Stimulated activated CD4-positive, alpha-beta T cell treated with anti-CD3 and anti-CD28 coated beads, Interleukin-15, amount 100 ng/mL, for 24 hours (primary cell): ENCODE measurements at places on chromosomes 5 and 9.

DNA sequence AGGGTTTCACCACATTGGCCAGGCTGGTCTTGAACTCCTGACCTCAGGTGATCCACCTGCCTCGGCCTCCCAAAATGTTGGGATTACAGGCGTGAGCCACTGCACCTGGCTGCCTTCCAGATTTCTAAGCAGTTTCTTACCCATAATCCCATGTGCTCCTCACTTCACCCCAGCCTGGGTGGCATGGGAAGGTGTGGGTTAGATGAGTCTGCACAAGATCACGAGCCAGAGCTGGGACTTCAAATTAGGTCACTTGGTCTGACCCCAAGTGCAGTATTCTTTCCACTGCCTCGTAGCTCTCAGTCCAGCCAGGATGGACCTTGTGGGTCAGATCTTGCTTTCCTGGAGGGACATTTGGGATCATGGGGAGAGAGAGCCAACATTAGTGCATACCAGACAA lies 37.5 kb upstream of the STRBP start:
- DNase-seq: no peak

GRCh38 chr9:130332384-130332926 lies 66.9 kb downstream of the HMCN2 start:
- DNase-seq: no peak

DNA sequence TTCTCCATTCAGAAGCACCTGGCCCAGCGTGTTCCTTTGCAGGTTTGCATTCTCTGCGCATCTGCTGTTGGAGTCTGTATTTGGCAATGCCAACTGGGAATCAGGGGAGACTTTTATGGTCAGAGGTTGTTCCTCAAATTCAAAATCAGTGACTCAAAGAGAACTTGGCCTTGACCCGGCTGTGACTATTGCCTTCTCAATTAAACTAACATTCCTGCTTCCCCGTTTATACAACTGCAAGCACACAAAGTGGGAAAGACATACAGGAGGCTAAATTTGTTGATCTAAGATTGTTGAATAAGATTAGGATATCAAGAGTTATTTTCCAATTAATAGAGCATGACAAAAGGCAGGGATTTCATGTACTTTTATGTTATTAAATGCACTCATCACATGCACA lies 402.4 kb upstream of the IRX2 start:
- no peak for DNase-seq

DNA sequence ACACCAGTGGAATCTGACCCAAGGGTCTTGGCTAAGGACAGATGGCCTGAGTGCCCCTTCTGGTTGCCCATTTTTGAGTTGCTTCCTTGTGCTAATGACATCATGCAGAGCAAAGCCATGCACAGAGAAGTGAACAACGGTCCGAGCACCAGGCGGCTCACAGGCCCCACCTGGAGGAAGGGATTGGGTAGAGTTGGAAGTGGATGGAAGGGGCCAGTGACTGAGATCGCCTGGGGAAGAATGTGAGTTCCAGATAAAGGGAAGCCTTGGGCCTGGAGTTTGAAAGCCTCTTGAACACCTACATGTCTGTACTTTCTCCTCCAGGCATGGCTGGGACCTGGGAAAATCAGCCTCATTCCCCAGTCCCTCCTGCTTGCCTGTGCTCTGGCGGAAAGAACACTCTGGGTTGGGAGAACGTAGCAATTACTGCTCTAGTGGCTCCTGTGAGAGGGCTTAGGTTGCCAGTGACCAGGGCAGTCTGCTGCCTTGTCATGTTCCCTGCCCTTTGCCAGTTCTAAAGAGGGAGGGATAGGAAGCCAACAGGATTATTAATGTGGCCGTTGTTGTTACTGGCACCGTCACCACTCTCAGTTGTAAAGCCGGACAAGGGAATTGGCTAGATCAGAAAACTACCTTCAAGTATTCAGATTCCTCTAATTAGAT lies 62.5 kb upstream of the PTPN3 start:
- no peak for DNase-seq

- DNase-seq: no peak
These were observed 591.7 kb upstream of the PTPRD start for GRCh38 chr9:11204521-11204920.

DNA sequence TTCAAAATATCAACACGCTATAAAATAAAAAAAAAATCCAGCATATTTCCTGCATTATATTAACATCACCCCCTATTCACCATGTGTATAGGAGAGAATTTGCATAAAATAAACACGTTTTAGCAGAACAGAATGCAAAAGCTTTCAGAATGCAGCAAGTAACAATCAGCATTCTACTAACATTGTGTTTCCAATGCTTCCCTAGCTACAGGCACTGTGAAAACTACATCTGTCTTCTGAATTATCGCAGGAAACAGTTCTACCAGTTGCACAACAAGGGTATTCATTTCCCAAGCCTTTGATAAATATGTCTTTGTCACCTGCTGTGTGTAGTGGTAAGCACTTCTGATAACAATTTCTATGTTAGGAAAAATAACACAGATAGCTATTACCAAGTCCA lies 1015.8 kb downstream of the CDH18 start:
- no peak for DNase-seq

DNA sequence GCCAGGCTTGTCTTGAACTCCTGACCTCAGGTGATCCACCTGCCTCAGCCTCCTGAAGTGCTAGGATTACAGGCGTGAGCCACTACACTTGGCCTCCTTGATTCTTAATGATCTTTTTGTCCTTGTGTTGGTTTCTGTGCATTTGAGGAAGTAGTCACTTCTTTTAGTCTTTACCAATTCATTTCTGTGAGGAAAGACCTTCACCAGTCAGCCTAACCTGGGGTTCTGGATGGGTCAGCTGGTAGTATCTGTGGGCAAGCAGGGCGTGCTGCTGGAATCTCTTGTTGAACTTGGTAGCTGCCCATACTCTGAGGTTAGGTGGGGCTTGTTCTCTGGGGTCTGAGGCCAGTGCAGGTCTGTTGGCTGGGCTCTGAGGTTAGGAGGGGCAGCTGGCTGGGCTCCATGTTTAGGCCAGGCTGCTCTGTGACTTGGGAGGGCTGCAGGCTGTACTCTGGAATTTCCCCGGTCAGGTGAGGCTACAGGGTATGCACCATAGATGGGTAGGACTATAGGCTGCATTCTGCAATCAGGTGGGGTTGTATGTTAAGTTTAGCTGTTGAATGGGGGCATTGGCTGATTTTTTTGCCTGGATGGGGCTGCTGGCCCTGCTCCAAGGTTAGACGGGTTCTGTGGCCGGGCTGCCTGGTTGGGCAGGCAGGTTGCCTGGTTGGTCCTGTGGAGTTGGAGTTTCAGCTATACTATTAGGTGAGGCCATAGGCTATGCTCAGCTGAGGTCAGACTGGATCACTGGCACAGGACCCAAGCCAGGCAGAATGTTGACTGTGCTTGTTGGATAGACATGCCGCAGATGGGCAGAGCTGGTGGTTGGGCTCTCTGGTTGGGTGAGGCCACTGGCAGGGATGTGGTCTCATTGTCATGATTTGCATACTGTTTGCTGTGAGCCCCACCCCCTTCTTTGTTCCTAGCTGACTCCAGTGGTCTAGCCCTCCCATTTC lies 19.2 kb downstream of the UBAP1 start:
- no peak for DNase-seq

GRCh38 chr5:67104859-67105258 lies 91.7 kb downstream of the CD180 start:
- no peak for DNase-seq

GRCh38 chr5:176934309-176934930 lies 35.3 kb upstream of the HK3 start:
- no peak for DNase-seq

DNA sequence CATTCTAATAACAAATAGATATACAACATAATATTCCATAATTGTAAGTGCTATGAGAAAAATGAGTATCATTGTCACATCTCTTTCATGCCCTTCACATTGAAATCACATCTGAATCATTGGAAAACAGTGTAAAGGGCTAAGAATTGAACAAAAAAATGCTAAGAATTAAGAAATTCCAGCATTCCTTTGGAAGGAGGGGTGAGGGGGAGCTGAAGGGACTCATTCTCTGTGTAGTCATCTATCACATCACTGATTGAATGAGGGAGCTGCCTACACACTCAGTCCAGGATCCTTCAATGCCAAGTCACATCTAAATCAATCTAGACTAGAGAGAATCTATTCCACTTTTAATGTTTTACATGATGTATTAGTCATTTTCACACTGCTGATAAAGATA lies 286.6 kb downstream of the DTWD2 start:
- no peak for DNase-seq

DNA sequence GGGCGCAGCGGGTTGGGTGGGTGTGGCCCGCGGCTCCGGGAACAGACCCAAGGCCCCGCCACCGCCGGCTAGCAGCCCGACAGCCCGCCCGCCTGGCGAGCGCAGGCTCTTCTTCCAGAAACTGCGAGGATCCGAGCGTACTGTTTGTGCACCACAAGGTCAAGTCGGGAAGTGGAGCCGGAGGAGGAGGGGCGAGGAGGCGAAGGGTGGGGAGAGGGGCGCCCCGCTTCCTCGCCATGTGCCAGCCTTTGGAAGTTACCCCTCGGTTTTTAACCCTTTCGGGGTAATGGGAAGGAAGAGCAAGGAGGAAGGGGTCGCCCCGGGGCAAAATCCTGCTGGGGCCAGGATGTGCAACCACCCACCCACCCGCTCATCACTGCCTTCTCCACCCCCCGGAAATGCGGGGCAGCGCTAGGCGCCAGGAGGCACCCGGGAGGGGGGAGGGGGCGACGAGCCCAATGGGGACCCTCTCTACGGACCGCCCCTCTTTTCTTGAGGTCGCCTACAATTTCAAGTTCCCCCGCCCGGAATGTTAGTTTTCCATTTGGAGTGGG lies 1.1 kb upstream of the JADE2 start:
- peak; percentile 83 for DNase-seq

GRCh38 chr5:23289162-23289561 lies 218.2 kb upstream of the PRDM9 start:
- DNase-seq: no peak

DNA sequence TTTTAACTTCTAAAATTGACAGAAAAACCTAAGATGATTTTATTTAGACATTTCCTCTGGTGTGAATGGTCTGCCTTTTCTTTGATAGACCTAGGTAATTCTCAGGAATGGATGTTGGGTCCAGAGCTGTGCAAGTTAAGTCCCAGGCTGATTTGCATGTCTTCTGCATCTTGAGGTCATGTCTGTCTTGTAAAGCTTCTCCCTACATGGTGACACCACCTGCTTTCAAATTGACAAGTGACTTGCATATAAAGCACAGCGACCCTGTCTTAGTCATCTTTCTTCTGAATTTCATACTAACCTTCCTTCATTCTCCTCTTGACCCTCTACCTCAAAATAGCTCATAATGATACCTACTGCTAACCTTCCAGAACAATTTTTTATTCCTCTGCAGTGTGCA lies 29.2 kb downstream of the OSTF1 start:
- no peak for DNase-seq

GRCh38 chr5:14343376-14343775 lies 200.2 kb downstream of the TRIO start:
- no peak for DNase-seq

- DNase-seq: no peak
These were observed 890.4 kb downstream of the EFNA5 start for GRCh38 chr5:106780355-106780754.

GRCh38 chr5:108259306-108259705 lies 122.6 kb downstream of the FBXL17 start:
- DNase-seq: no peak

- no peak for DNase-seq
These were observed 83.7 kb downstream of the SERINC5 start for GRCh38 chr5:80172067-80172695.

GRCh38 chr5:28374492-28374967 lies 1336.1 kb upstream of the CDH9 start:
- DNase-seq: no peak

- DNase-seq: no peak
These were observed 29.6 kb downstream of the CRHBP start for GRCh38 chr5:76982450-76982849.

DNA sequence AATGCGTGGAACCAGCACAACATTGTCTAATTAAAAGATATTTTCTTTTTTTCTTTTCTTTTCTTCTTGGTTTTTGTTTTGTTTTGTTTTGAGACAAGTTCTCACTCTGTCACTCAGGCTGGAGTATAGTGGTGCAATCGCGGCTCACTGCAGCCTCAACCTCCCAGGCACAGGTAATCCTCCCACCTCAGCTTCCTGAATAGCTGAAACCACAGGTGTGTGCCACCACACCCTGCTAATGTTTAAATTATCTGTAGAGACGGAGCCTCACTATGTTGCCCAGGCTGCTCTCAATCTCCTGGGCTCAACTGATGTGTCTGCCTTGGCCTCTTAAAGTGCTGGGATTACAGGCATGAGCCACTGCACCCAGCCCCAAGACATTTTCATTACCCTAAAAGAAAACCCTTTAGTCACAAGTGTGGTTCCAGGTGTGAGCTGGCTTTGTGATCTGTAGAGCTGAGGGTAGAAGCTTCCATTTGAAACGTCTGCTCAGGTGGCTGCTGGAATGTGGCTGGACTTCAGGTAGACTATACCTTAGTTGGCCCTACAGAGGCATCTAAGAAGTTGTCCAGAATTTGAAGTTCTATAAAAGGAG lies 19.1 kb upstream of the NEK6 start:
- DNase-seq: no peak

GRCh38 chr9:20290257-20290656 lies 332.0 kb downstream of the MLLT3 start:
- DNase-seq: no peak

- DNase-seq: no peak
These were observed 295.9 kb upstream of the ITGA1 start for GRCh38 chr5:52491818-52492217.

DNA sequence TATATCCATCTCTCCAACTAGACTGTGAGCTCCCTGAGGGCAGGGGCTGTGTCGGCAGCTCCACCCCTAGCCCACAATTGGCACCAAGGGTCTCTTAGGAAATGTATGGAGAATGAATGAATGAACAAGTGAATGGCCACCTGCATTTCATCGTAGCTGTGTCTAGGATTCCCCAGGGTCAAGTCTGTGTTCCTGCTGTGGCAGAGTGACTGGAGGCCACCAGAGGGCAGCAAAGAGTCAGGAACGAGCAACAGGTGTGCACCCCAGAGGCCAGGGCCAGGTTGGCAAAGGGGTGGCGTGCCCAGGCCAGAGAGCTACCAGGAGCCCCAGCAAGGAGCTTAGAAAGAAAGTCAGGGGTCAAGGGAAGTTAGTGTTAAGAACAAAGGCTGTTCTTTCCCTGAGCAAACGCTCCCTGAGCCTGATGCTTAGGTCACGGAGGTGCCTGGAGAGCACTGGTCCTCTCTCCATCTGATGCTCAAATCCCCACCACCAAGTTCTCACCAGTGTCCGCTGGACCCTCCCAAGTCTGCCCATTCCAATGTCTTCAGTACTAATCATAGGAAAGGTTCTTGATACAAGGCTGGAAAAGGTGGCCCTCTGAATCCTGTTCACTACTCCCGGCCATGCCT lies 160.7 kb downstream of the PAX5 start:
- DNase-seq: peak; percentile 85
